Inflammatory macrophage (primary cell): ENCODE measurements at places on chromosomes 1 and 21.

DNA sequence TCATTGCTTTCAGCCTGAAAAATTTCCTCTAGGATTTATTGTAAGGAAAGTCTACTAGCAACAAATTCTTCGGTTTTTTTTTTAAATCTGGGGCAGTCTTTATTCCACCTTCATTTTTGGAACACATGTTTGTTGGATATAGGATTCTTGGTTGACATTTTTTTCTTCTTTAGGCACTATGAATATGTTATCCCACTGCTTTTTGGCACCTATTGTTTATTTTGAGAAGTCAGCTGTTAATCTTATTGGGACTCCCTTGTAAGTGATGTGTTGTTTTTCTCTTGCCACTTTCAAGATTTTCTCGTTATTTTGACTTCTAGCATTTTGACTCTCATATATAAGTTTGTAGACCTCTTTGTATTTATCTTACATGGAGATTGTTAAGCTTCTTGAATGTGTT, 99.3 kb downstream of the NPHS2 start:
- DNase-seq = no peak

DNA sequence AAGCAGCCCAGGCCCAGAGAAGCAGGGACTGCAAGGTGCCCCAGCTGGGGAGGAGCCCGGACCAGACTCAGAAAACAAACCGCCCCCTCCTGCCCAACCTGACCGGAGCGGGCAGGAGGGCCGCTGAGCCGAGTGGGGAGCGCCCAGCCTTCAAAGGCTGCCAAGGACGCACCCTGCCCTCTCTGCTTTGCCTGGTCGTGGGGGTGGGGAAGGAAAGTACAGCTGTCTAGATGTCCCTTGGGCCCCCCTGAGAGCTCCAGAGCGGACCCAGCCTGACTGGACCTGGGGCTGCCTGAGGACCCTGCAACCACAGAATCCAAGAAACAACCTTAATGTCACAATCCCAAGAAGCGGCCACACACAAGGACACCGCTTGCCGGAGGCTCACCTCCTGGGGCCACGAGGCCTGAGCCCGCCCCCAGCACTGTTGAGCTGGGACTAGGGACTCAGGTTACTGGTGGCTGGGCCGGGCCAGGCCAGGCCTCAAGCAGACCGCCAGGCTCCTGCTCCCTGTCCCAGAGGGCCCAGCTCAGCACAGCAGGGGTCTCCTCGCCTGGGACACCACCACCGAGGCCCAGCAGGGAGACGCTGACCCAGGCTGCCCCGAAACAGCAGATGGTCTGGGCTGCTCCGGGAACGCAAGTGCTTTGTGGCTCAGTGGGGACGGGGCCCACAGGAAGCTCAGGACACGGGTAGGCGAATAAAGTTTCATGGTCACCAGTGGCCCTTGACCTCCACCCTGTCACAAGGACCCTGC, 1.4 kb downstream of the DVL1 start:
- no peak for DNase-seq

DNA sequence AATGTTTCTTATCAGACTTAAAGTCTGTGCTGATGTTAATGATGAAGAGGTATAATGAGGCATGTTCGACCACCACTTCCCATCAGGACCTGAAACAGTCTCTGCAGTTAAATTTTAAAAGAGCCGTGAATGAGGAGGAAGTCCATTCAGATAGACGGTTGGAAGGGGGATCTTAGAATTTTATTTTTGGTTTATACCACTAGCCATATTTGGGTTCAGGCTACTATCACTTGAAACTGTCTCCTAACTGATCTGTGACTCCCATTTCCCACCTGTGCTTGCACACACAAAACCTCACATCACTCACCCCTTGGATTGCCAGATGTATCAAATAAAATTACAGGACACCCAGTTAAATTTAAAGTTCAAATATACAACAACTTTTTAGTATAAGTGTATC, 9.9 kb upstream of the ANKRD13C start:
- DNase-seq = no peak

- no peak for DNase-seq
These were observed 908 bp upstream of the ELK4 start for GRCh38 chr1:205632669-205633169.

GRCh38 chr1:28781305-28781704, 30.7 kb upstream of the OPRD1 start:
- DNase-seq = no peak

DNA sequence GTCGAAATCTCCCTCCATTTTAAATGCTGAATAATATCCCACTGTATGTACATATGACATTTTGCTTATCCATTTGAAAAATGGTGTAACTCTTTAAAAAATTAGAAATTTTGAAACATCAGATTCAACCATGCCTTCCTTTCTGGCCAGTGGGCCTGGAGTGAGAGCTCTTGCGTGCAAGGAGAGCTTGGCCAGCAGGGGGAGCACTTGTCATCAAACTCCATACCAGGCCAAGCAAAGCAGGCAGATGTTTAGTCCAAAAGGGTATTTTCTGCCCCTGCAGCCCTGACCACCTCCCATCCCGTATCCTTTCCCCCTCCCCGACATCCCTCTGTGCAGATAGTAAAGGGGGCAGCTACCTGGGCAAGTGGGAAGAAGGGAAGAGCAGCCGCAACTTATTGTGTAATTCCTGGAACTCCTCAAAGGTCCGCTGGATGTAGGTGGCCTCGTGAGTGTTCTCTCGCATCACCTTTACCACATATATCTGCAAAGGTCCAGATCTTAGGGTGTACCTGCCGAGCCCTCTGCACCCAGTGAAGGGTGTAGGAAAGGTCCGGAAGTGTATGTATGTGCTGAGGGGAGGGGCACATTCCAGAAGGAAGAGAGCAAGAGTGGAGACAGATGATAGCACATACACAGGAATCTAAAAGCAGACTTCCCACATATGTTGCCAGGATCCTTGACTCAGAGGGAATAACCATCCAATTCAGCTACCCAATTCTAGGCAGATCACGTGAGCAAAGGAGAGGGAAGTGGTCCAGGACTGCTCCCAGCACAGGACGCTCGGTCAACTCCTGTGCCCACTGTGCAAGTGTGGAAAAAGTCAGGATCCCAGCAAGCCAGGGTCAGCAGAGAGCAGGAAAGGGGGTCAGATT, 19.9 kb upstream of the PPP1R15B start:
- DNase-seq = peak; percentile 85

GRCh38 chr1:246631426-246631825, 65.2 kb downstream of the CNST start:
- DNase-seq = no peak

DNA sequence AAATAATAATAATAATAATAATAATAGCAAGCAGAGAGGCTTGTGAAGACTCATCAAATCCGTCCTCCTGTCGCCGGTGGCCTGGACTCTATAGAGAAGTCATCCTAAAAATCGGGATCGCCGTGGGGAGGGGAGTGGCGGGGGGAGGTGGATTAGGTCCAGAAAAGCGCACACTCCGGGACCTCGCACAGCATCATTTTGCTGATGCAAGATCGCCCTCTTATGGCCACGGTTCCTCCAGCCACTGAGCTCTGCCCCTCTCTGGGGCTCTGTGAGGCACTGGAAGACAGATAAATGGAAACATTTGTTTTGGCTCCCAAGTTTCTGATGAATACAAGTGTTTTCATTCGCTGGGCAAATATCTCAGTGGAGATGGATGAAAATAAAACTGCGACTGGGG, 612.0 kb downstream of the MATN1 start:
- DNase-seq = peak; percentile 55

DNA sequence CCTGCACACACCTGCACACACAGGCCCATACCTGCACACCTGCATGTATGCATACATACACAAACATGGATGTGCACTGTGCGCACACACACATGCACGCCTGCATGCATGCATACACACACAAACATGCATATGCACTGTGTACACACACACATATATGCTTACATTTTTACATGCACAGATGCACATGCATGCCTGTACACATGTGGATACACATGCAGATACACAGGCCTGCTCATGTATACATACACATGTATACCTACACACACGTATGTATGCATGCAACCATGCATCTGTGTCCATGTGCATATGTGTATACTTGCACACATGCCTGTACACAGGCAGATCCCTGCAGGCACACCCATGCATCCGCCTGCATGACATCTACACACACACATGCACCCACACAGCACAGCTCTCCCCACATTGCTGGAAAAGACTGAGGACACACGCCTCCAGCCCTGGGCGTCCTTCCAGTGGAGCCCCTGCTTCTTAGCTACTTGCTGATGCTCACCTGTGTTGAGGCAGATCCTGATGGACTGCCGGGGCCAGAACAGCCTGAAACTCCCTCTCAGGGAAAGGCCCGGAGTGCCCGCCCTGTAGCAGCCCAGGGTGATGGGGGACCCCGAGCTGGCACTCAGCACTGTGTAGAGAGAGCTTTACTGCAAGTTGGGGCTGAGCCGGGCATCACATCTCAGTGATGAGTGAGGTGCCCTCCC, 28.6 kb downstream of the KRTAP10-1 start:
- DNase-seq = no peak

DNA sequence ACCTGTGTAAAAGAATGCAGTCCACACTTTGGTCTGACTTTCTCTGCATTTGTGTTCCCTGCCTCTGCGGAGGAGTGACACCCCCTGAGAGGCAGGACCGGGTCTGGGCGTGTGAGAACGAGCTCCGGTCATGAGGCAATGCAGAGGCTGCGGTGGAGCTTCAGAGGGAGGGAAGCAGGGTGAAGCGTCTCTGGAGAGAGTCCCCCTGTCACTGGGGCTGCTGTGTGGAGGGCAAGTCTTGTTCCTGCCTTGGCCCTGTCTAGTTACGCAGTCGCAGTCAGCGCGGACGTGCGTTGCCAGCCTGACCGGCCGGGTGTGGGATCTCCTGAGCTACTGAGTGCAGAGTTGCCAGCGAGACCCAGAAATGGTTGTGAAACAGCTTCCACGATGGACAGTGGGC, 48.5 kb downstream of the BACE2 start:
- no peak for DNase-seq

GRCh38 chr1:236540813-236541465, 17.2 kb downstream of the LGALS8 start:
- DNase-seq = no peak

- DNase-seq = peak; percentile 35
These were observed 32.9 kb upstream of the ATP2B4 start for GRCh38 chr1:203593723-203594122.

GRCh38 chr1:228337711-228338520, 68.7 kb downstream of the TRIM11 start:
- DNase-seq = no peak

DNA sequence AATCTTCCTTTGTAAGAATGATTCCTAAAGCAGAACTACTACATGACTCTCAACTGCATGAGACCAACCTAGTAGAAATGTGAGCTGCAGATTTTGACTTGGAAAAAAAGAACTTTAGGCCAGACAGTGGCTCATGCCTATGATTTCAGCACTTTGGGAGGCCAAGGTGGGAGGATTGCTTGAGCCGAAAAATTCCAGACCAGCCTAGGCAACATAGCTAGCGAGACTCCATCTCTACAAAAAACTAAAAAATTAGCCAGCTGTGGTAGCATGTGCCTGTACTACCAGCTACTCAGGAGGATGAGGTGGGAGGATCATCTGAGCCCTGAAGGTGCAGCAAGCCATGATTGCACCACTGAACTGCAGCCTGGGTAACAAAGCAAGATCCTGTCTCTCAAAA, 24.7 kb upstream of the ITLN2 start:
- DNase-seq = no peak

DNA sequence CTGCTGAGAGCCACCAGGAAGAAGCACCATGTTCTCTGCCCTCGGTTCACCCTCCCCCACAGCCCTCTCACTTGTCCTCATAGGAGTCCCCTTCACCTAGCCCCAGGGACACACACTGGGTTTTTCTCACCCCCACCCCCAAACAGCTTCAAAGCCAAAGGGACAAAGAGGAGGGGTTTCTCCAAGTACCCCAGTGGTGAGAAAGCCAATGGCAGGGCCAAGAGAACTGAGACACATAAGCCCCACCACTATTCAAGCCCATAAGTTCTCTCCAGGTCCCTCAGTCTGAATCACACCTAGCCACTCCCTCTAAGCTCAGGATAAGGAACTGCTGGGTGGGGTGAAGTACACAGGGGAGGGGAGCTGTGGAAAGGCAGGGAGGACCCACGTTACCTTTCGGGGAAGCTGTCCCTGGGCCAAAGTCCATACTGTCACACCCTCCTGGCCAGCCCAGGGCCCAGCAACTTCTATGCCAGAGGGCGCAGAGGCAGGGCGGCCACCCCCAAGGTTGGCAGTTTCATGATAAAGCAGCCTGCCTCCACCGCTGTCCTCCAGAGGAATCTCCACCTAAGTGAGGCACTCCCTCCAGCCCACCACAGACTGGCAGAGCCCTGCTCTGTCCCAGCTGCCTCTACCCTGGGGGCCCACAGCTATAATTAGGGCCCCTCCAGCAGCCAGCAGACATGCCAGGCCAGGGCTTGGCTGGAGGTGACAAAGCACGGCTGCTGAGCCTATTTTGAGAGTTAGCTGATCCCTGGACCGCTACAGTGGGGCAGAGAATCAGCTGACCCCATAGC, 39.0 kb upstream of the PPP1R15B start:
- no peak for DNase-seq

- DNase-seq = no peak
These were observed 191.1 kb upstream of the TMEM51 start for GRCh38 chr1:14962407-14962806.

DNA sequence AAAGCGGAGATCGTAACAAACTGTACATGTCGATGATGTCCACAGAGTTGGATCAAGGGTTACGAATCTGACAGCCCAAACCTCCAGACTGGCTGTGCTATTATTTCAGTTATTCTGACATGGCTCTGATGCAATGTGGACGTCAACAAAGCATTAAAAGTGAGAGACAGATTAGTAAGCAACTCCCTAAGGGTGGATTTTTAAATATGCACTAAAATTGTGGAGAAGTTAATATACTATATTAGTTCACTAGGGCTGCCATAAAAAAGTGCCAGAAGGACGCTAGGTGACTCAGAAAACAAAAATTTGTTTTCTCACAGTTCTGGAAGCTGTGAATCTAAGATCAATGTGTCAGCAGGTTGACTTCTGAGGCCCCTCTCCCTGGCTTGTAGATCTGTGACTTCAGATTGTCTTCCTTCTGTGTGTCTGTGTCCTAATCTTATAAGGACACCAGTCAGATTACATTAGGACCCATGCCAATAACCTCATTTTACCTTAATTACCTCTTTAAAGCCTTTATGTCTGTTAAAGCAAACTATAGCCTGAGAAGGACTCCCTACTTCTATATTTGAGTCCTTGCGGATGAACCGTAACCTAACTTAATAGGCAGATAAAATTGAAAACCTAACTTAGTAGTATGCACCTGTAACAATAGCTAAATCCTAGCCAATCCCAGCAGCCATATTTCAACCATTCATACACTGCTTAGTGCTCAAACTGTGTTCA, 66.0 kb upstream of the BACH1 start:
- no peak for DNase-seq

DNA sequence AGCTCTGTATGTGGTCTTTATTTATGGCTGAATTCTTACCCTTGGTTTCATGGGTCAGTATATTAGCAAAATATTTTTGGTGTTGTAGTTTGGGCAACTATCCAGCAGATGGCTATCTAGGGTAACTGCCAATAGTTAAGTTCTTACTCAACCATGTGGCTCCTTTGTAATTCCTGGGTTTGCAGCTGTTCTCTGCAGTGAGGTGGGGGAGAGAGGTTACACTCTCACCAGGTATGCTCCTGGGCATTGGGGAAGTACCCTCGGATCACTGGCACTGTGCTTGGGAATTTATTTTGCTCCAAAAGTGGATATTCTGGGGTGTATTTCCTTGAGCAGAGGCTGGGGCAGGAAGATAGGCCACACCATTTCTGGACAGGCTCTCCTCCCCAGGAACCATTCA, 436.7 kb upstream of the TMPRSS15 start:
- DNase-seq = no peak
